ENCODE measurements at places on chromosomes 12 and 14.
A peak's percentile ranks its signal among the peaks of the same experiment; 100 is the strongest.

DNA sequence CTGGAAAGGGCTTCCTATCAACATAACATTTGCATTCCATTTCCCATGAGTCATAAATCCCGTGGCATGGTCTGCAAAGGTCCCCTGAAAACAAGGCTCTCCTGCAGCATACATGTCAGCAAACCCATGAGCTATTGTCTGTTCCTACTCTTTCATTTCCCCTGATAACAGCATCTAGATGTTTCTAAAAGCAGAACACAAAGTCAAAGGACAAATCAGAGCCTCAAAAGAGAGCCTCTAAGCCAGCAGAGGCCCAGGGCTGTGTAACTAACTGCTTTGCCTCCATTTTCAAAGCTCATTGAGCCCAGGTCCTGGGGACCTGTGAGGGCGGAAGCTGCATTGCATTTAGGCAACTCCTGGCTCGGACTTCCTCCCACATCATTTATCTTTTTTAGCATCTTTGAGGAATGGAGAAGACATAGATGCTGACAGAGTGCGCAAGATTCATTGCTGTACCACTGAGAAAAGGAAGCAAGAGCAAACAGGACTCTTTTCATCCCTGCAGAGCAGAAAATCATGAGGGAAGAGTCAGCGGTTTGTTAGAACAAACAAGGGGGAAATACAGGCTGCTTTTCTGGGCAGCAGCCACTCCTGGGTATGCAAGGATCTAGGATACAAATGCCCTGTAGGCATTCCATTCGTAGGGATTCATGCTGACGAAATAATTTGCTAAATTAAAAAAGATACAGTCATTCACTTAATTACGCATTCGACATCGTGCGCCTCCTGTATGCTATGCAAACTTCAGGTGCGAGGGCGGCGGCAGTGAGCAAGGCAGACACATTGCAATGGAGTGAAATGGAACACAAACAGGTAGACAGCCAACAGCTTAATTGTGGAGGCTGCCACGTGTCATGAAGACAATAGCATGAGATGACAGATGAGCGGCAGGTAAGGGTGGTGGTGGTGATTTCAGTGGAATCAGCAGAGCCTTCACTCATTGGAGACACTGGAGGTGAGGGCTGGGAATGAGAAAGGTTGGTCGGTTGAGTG is 131.0 kb downstream of the TMEM132D start:
- DNase-seq, result peak; percentile 81

- no peak for DNase-seq
Observed at GRCh38 chr14:34614638-34615037, 15.3 kb downstream of the SNX6 start.

GRCh38 chr12:29610473-29611170 is 113.1 kb upstream of the OVCH1 start:
- no peak for DNase-seq

GRCh38 chr14:76081642-76082041 is 70.1 kb upstream of the GPATCH2L start:
- DNase-seq, result no peak

DNA sequence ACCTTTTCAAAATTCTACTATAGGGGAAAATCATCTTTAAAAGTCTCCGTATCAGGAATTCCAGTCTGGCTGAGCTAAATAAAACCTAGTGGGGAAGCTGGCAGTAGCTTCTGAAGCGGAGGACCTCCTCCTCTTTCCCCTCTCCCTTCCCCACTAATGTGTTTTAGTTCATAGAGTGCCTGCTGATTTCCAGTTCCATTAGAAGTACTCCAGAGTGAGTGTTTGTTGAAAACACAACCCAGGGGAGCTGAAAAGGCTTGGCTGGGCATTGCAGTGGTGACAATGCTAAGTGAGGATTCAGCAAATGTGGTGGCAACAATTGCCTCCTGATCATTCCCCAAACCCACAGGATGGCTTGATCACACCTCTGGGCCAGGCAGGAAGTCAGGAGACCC is 144.2 kb upstream of the FRMD6 start:
- no peak for DNase-seq

- no peak for DNase-seq
Observed at GRCh38 chr14:77124345-77125280, 17.0 kb downstream of the ZDHHC22 start.

DNA sequence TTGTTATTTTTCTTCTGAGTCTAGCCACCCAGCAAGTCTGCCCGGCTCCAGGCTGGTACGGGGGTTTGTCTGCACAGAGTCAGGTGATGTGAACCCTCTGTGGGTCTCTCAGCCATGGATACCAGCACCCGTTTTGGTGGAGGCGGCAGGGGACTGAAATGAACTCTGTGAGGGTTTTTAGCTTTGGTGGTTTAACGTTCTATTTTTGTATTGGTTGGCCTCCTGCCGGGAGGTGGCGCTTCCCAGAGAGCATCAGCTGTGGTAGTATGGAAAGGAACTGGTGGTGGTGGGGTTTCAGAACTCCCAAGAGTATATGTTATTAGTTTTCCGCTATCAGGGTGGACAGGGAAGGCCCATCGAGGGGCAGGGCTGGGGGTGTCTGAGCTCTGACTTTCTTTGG is 5.3 kb upstream of the SERPINA4 start:
- no peak for DNase-seq

GRCh38 chr14:85824526-85824925 is 294.6 kb downstream of the FLRT2 start:
- DNase-seq, result no peak

DNA sequence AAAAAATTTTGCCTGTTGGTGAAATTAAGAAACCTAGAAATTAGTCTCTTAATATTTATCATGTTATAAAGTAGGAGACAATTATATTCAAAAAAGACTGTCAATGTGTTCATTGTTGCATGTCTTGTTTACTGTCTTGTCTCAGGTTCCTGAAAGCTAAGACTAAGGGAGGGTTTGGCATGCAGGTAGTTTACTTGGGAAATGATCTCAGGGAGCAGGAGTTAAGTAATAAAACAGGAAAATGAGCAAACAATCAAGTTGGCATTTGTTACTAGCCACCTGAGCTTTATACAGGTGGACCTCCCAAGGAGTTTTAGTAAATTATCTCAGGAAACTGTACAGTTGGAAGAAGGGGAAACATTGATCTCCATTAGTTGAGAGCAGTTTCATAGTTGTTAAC is 188.0 kb upstream of the MDGA2 start:
- DNase-seq, result no peak

DNA sequence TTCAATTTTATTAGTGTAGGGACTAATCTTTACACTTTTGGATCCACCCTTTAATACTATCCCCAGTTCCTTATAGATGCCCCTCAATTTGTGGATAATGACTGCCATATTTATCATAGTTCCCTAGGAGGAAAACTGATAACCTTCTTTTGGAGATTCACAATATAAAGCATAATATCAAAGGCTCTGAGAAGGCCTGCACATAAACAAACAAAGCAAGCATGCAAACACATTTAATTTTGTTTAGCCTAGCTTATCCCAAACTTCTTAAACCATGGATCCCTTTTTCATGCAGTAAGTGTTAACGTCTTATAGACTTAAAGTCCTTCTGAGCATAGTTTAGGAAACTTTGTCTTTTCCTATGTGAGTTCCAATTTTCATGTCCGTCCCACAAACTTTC is 290.4 kb upstream of the TBX3 start:
- DNase-seq, result no peak

GRCh38 chr12:75656648-75657047 is 145.2 kb upstream of the KRR1 start:
- peak; percentile 83 for DNase-seq

- no peak for DNase-seq
Observed at GRCh38 chr14:45786266-45786665, 533.3 kb upstream of the MIS18BP1 start.

All from astrocyte (in vitro differentiated cells and primary cell).